ENCODE measurements at places on chromosomes 2 and 18.

GRCh38 chr2:209070262-209070661 is 353.6 kb upstream of the MAP2 start:
- DNase-seq: no peak

DNA sequence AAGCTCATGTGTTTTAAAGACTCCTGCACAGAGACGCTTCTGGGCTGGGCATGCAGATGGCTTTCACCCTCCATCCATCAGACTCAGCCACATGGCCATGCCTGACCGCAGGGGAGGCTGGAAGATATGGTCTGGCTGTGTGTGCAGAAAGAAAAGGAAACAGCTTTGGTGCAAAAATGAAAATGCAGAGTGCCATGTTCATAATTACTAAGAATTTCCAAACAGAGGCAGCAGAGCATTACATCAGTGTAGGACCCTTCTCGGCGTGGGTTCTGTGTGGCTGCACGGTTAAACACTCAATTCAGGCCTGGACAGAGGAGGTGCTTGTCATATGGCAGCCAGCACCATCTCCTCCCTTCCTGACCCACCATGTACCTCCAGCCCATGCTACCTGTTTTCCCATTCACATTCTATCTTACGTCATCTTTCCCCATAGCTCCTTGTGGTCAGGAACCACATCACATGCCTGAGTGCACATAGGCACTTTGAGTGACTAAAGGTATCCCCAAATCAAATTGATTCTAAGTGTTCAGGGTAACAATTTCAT is 200.3 kb upstream of the ID2 start:
- no peak for DNase-seq

DNA sequence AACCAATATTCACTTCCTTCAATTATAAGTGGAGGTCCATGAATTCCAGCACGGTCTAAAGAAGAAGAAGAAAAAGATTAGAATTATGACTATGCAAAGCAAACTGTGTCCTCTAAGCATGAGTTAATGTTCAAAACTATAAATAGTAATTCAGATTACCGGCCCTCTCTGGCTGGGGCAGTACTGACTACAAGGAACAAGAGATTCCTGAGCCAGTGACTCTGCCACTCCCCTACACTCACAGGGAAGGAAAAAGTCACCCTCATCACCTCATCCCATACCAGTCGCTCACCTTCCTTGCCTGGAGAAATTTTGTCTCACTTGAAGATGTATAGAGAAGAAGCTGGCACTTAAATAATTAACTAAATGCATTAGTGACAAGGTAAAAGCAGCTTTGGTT is 56.5 kb upstream of the CD302 start:
- DNase-seq: no peak

DNA sequence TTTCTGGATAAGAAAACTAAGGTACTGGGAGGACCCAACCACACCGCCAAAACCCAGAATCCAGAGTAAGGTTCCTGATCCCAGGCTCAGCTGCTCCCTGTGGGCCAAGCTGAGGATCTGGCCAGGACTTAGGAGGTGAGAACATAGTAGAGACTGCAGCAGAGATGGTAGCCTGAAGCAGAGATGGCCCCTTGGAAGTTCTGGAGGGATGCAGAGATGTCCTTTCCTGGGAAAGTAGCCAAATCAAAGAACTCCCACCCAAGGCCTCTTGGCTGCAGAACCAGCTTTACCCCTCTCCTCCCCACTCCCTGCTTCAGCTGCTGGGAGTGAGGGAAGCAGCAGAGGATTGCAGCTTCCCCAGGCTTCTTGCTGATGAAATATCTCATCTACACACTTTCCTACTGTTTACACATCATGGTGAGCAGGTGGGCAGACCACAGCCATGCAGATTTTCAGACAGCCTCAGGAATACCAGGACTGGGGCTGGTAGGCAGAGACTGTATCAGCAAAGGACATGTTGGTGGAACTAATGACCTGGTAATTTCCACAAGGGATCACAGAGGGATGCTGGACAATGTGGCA is 32.7 kb downstream of the TMEM17 start:
- DNase-seq: no peak

GRCh38 chr2:144580521-144581161 is 60.7 kb upstream of the ZEB2 start:
- DNase-seq: no peak
